ENCODE measurements at places on chromosomes 16 and 17. TPM values are rescaled to one million over a fixed set of nuclear protein-coding genes. Genes with fewer than 3 reads are reported as not detected.
A peak's percentile ranks its signal among the peaks of the same experiment; 100 is the strongest.

The NPIPA7 gene
- 2.4 TPM for total RNA-seq

The GRB2 gene
- total RNA-seq = 198 TPM

The NPIPA5 gene
- total RNA-seq = 0.43 TPM

The ZNF423 gene
- not detected for total RNA-seq

The ABCC6 gene
- total RNA-seq = not detected

The DRG2 gene
- 49.9 TPM for total RNA-seq

The YBX2 gene
- total RNA-seq = not detected

The OR4D2 gene
- not detected for total RNA-seq

The LGALS9C gene
- total RNA-seq = 0.38 TPM

The CHD9NB gene
- total RNA-seq = not detected

The WNK4 gene
- total RNA-seq = 0.10 TPM

The CDC27 gene
- total RNA-seq = 141 TPM

The CCDC57 gene
- 34.0 TPM for total RNA-seq

The SPNS2 gene
- not detected for total RNA-seq

DNA sequence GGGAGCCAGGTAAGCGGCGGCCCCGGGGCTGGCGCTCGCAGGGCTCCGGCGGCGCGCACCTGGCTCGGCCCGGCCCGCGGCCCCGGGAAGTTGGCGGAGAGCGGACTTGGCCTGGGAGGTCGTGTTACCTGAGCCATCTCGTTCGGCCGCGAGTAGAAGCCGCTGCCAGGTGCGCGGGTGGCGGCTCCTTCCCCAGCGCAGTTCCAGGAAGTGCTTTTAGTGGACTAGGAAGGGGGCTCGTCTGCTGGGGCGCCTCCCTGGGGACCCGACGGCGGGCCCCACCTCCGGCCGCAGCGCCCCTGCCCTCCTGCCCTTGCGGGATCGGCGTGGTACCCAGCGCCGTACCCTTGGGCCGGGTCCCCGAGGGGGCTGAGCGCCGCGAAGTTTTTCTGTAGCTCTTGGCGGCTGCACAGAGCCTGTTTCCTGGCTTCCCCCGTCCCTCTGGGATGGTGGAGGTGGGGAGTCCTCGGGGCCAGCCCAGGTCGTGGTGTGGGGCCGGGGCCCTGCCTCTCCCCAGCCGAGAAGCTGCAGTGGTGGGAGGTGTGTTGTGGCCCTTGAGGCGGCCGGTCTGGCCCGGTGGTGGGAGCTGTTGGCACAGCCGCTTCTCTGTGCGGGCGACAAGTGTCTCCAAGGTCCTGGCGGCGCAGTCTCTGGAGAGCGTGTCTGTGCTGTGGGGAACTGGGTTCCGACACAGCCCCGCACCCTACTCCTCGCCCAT, 96.9 kb downstream of the RAB11FIP4 start:
- no peak for DNase-seq
- peak overlapping the region; percentile 86 for H3K4me3 ChIP-seq
- H3K27me3 ChIP-seq = no peaks in the 10 kb centered on the region
- peaks cover 51% of the 10 kb centered on the region for H3K4me1 ChIP-seq
- H3K36me3 ChIP-seq = no peaks in the 10 kb centered on the region

- no peak for DNase-seq
- no peak overlapping the region for H3K4me3 ChIP-seq
- H3K27me3 ChIP-seq = no peaks in the 10 kb centered on the region
- no peaks in the 10 kb centered on the region for H3K36me3 ChIP-seq
Observed at GRCh38 chr16:68685685-68686478, 40.8 kb downstream of the CDH3 start.

- DNase-seq = no peak
- peaks cover 8% of the 10 kb centered on the region for H3K4me1 ChIP-seq
- H3K27me3 ChIP-seq = peaks cover 19% of the 10 kb centered on the region
- no peaks in the 10 kb centered on the region for H3K36me3 ChIP-seq
Observed at GRCh38 chr17:58276423-58276822, 4.3 kb downstream of the MPO start.

GRCh38 chr17:70166615-70167014, 2.7 kb upstream of the KCNJ2 start:
- no peak overlapping the region for H3K4me3 ChIP-seq
- peaks cover 47% of the 10 kb centered on the region for H3K27me3 ChIP-seq
- no peak overlapping the region for H3K27ac ChIP-seq
- H3K36me3 ChIP-seq = peaks cover 5% of the 10 kb centered on the region

DNA sequence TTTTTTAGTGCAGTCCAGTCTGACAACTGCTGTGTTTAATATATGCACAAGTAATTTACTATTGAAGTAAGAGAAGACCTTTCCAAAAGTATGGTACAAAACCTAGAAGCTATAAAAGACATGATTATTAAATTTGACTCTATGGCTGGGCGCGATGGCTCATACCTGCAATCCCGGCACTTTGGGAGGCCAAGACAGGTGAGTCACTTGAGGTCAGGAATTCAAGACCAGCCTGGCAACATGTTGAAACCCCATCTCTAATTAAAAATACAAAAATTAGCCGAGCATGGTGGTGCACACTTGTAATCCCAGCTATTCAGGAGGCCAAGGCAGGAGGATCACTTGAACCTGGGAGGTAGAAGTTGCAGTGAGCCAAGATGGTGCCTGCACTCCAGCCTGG, 41.4 kb upstream of the VWA3A start:
- no peak overlapping the region for H3K4me3 ChIP-seq
- no peak overlapping the region for H3K27ac ChIP-seq

GRCh38 chr16:74775255-74775654, 635 bp upstream of the FA2H start:
- DNase-seq = no peak
- H3K4me3 ChIP-seq = peak overlapping the region; percentile 54
- no peaks in the 10 kb centered on the region for H3K36me3 ChIP-seq
- H3K27me3 ChIP-seq = peaks cover 41% of the 10 kb centered on the region
- peaks cover 11% of the 10 kb centered on the region for H3K4me1 ChIP-seq

DNA sequence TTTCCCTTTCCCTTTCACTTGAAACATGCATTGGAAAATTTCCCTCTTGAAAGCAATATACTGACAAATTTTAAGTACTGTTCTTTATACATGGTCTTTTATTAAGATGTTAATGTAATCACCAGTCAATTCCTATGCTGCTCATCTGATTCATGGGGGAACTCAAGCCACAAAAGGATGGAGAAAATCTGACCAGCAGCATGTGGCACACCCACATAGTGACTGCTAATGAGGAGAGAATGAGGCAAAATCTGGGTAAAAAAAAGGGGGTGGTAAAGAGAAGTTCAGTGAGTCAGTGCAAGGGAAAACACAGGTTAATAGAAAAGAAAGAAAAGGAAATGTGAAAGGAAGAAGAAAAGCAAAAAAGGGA, 11.3 kb downstream of the RFFL start:
- H3K36me3 ChIP-seq = peaks cover 21% of the 10 kb centered on the region
- H3K27ac ChIP-seq = peak overlapping the region; percentile 85
- peak overlapping the region; percentile 80 for H3K4me3 ChIP-seq
- DNase-seq = no peak
- H3K27me3 ChIP-seq = no peaks in the 10 kb centered on the region
- H3K4me1 ChIP-seq = peaks cover 57% of the 10 kb centered on the region

GRCh38 chr17:31492880-31493655, 101.6 kb downstream of the RAB11FIP4 start:
- no peaks in the 10 kb centered on the region for H3K27me3 ChIP-seq
- H3K27ac ChIP-seq = peak overlapping the region; percentile 94
- DNase-seq = peak; percentile 68
- no peaks in the 10 kb centered on the region for H3K36me3 ChIP-seq
- H3K4me3 ChIP-seq = peak overlapping the region; percentile 75
- peaks cover 73% of the 10 kb centered on the region for H3K4me1 ChIP-seq

DNA sequence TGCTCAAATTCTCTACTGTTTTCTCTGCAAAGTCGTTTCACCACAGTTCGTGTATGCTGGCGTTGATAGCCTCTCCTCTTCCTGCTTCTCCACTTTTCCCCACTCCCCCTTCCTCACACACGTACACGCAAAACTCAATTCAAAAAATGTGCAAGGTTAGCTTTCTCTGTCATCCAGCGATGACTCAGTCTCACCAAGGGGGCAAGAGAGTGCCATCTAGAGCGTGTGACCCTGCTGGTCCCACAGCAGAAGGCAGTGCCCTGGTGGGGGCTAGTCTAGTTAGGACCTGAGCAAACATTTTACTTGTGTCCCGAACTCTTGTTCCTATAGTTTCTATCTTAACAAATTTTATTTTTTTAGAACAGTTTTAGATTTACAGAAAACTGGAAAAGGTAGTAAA, 121.2 kb upstream of the CHMP6 start:
- peaks cover 51% of the 10 kb centered on the region for H3K4me1 ChIP-seq
- no peak for DNase-seq
- H3K27ac ChIP-seq = peak overlapping the region; percentile 68

- peaks cover 3% of the 10 kb centered on the region for H3K27me3 ChIP-seq
- no peaks in the 10 kb centered on the region for H3K4me1 ChIP-seq
- DNase-seq = no peak
- no peaks in the 10 kb centered on the region for H3K36me3 ChIP-seq
- no peak overlapping the region for H3K4me3 ChIP-seq
Observed at GRCh38 chr17:67018471-67019434, 25.6 kb upstream of the CACNG1 start.
